ENCODE measurements at places on chromosomes 2 and 18. TPM values are rescaled to one million over a fixed set of nuclear protein-coding genes. Genes with fewer than 3 reads are reported as not detected.

CXCR4 gene
- 110 TPM for total RNA-seq

WNT10A gene
- 0.27 TPM for total RNA-seq

AMMECR1L gene
- total RNA-seq, result 12.9 TPM

NR4A2 gene
- total RNA-seq, result 0.45 TPM

CCL20 gene
- total RNA-seq, result not detected

RAX gene
- total RNA-seq, result 2.0 TPM

CLASP1 gene
- total RNA-seq, result 158 TPM

EFHD1 gene
- 1.00 TPM for total RNA-seq

CRYGA gene
- not detected for total RNA-seq

Data from cerebellum (tissue), 4 donors.